Panc1 (cell line): ENCODE measurements at places on chromosomes 3 and 15.
A peak's percentile ranks its signal among the peaks of the same experiment; 100 is the strongest.

GRCh38 chr15:89677381-89677780 lies 1.8 kb downstream of the PLIN1 start:
- DNase-seq = no peak

DNA sequence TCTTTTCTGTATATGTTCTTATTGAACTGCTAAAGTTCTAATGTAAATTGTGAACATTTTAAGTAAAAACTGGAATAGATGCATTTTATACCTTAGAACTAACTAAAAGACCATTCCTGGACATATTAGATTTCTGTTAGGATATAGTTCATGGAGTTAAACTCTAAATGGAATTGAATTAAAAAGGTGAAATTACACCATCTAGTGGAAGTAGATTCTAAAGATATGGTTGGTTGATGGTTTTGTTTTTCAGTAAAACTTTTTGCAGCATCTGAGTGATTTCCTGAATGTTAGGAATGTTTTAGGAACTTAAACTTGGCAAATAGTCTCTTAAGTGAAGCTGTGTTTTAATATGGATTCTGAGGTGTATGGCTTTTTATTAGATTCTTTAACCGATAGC lies 96.8 kb downstream of the SLMAP start:
- DNase-seq = no peak

DNA sequence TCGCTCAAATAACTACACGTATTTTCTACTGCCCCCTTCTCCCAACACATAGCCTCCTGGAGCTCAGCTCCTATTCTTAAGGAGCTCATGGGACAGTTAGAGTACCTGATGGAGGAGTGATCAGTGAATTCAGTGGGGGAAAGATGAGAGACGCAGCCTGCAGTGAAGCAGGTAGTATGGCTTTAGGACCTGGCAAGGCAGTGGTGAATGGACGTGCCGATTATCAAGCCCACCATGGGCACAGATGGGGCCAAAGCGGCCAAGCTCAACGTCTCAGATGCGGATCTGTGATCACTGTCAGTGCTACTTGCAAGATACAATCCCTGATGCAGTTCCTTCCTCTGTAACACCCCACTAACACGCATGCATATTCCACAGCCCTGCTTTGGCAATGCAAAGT lies 45.8 kb upstream of the ATP2B2 start:
- no peak for DNase-seq

DNA sequence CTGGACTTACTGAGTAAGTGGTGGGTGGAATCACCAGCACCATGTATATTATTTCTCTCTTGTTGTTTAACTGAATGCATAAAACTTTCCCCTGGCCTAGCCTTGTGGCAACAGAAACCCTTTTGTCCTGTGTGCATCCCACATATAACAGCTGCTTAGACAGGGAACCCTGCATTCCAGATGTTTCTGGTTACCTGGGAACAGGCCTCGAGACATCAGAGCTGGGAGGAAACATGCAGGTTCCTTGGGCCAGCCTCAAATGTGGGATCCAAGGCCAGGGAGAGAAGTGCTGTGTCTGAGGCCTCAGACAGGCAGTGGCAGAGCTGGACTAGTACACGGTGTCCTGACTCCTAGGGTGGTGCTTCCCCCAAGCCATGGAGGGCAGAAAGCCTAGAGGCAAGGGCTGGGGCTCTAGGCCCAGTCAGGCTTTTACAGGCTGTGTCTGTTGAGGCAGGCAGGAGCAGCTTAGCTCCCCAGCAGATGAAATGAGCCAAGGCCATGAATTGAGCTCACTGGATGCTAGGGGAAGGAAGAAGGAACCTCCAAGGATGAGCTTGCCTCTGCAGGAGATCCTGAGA lies 57.7 kb downstream of the ITGA11 start:
- DNase-seq = no peak

- DNase-seq = no peak
Measured at GRCh38 chr3:166663194-166663593, 716.9 kb downstream of the ZBBX start.

DNA sequence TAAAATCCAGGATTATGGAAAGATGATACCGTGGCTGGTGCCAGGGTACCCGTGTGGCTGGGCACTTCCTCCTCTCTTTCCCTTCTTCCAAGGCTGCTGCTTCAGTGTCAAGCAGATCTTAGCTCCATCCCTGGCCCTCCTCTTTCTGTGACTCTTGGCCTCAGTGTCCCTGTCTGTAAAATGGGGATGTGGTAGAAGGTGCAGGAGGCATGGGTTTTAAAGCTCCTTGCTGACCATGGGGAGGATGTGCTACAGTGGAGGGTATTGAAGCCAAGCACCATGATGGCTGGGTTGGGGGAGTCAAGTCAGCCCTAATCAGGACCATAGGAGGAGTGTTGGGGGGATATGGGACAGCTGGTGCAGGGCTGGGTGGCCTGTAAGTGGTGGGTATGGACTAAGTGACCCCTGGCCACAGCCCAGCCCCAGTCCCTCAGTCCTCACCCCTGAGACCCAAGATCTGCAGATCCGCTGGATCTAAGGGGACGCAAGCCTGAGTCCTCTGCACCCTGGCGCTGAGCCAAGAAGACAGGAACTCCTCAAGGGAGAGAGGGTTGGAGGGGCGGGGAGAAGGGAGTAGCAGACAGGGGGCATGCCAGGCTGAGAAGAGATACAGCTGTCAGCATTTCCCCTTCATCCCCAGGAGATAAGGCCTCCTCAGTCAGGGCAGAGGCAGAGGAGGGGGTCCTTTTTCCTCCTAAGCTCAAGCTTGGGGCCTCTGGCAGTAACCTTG lies 12.0 kb downstream of the PTH1R start:
- no peak for DNase-seq

DNA sequence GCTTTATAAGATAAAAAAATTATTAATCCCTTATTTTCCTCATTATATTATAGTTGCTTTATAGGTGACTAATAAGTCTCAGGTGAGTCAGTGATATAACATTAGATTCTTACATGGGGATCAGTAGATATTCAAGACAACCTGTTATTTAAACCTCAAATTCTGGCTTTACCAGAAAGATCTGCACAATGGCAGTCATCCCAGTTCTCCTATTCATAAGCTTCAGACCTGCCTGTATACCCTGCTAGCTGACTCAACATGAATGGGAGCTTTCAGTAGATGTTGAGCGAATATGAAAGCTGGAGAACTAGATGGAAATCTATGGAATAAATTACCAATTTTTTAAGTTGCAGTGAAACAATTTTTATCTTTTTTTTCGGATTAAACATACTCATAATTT lies 20.5 kb upstream of the CCDC54 start:
- no peak for DNase-seq

GRCh38 chr3:172751175-172751704 lies 714 bp downstream of the ECT2 start:
- DNase-seq = no peak

DNA sequence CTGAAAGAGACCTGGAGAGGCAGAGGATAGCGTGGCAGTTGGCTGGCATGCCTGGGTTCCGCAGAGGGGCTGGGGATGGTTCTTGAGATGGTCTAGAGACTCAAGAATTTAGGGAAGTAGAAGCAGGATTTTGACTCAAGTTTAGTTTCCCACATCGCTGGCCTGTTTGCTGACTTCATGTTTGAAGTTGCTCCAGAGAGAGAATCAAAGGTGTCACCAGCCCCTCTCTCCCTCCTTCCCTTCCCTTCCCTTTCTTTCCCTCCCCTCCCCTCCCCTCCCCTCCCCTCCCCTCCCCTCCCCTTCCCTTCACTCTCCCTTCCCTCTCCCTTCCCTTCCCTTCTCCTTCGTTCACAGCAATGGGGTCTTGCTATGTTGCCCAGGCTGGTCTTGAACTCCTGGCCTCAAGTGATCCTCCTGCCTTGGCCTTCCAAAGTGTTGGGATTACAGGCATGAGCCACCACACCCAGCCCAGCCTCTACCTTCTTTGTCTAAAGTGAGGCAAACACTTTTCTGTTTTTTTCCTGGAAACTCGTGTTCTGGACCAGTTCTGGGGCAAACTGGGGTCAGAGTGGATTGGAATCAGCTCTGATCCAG lies 10.2 kb downstream of the CHRD start:
- no peak for DNase-seq

DNA sequence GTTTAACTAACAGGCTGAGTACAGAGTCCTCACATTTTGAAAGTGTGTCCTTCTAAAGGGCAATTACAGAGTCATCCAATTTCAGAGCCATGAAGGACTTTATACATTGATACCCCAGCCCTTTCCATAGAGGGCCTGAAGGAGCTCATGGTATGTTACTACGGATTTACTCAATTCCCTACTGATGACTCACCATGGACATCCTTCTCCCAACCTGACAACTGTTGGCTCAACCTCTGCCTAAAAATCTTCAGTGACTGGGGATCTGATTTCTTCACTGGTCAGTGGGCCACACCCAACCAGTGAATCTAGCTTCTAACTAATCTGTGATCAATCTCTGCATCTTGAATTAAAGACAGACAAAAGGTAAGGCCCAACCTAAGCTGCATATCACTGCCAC lies 963.4 kb upstream of the CFAP20DC start:
- no peak for DNase-seq

DNA sequence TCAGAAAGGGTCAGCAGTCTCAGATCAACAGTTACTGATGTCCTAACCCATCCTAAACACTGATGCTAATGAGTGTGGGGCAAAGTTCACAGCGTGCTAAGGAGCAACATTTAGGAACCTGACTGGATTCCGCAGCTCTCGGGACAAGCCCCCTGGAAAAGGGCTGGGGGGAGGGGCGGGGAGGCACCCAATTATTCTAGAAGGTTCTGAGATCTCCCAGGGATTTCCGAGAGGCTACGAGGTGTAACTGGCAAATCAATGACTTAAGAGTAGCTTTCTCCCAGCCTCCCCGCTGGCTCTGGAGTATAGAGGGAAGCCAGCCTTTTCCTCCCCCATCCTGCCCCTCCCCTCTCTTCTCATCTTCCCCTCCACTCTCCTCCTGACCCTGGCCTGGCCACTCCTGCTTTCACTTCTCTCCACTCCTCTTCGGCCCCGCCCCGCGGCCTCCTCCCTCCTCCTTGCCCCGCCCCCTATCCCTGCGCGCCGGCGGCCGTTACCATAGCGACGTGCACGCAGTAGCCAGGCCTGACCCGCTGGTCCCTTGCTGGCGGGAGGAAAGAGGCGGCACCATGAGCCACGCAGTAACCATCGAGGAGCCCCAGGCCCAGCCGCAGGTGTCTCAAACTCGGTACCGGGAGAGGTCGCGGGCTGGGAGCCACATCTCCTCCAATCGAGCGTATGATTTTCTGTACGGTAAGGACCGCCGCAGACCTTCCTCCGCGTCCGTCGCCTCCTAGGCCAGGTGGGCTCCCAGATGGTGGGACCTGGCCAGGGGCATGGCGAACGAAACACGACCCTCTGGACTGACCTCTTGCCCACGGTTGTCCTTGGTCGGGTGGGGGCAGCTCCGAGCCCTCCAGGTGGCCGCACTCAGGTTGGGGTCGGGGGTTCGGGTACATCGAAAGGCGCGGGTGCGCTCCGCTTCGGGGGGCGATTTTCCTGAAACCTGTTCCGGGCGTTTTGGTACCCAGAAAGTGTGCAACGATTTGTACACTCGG lies at the start of gene CFAP91:
Gene CFAP91, plus strand, starts transcription at position 493 of the 998 bp plus-strand sequence. Its CDS starts 77 bp downstream, at position 570.
- DNase-seq = peak; percentile 28

GRCh38 chr15:39921274-39921638 lies 1.2 kb upstream of the GPR176 start:
- no peak for DNase-seq
